ENCODE measurements at places on chromosomes 6 and 20.

DNA sequence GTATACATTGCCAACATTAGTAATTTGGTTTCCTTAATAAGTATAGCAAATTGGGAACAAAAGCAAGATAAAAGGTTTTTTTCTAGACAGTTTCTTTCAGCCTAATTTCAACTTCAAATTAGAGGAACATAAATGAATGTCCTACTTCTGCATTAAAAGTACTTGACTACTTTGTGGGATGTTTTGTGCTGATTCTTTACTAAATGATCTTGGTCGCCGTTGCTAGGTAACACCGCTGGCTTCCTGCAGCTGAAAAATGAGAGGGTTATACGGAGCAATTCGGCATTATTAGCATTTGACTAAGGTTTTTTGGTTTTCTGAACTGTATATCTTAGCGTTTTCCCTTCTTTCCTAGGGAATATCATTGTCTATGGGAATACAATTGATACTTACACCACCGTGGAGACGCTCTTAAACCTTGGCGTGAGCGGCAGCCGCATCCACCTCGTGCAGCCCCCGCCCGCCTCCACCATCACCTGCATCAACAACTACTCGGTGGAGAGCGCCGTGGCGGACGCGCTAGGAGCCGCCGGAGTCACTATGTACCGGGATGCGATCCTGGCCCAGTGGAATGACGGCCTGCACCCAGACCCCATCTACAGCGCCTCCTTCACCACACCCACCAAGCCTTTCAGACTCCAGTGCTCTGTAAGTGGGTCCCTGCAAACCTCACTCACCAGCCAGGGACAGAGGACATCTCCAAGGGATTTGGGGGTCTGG, 90.9 kb upstream of the INSM1 start:
- no peak for DNase-seq

- DNase-seq, result no peak
Measured at GRCh38 chr6:3208775-3209113, 18.7 kb downstream of the TUBB2B start.

DNA sequence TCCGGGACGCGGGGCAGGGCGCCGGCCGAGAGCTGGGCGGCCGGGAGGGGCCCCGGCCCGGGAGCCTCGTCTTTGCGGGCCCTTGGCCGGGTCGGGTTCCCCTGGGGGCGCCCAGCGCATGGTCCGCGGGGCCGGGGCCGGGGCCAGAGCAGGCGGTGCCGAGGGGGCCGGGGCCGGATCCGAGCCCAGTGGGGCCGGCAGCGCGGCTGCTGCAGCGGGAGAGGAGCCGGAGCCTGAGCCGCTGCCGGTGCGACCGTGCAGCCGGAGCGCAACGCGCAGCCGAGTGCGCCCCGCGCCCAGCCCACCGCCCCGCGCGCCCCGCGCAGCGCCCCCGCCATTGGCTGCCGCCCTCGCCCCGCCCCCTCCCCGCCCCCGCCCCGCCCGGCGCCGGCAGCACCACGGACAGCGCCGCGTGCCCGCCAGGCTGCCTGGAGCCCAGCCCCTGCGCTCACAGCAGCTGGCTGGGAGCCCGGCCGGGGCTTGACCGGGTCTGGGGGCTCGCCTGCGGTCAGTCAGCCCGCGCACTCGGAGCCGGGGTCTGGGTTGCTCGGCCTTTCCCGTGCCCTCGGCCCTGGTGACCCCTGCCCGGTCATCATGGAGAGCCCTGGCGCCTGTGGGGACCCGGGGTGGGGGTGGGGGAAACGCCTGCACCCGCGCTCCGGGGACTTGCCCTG, at the start of gene HRH3:
Gene HRH3, minus strand, starts transcription at position 287 of the 674 bp plus-strand sequence. CDS start 308 bp downstream, outside the sequence.
- DNase-seq, result peak; percentile 81

DNA sequence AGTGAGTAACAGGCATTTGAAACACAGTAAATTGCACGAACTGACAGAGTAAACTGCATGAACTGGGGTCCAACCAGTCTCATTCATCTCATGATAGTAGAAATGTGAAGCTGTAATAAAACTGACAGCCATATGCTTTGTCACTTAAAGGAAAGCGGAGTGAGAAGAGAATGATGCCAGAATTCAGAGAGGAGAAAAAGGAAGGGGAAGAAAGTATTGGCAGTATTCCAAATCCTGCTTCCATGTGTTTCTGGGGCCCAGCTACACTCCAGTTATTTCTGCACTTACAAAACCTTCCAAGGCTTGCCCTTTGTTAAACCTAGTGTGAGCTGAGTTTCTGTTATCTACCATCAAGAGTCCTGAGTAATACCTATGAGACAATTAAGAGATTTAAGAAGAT, 17.2 kb downstream of the SNX14 start:
- no peak for DNase-seq

- DNase-seq, result no peak
Measured at GRCh38 chr6:21780141-21780540, 186.6 kb downstream of the SOX4 start.
